Transverse colon (tissue), 4 donors: ENCODE measurements at places on chromosomes 12 and 14. TPM values are rescaled to one million over a fixed set of nuclear protein-coding genes. Genes with fewer than 3 reads are reported as not detected.

- DNase-seq, result no peak
- H3K27me3 ChIP-seq, result no peaks in the 10 kb centered on the region
- H3K4me1 ChIP-seq, result no peaks in the 10 kb centered on the region
- H3K4me3 ChIP-seq, result no peak overlapping the region
- peaks cover 75% of the 10 kb centered on the region for H3K36me3 ChIP-seq
- no peak overlapping the region for H3K27ac ChIP-seq
Observed at GRCh38 chr14:75098212-75098611, 28.6 kb downstream of the NEK9 start.

GRCh38 chr14:49310298-49310697 lies 275.9 kb downstream of the RPS29 start:
- no peak overlapping the region for H3K4me3 ChIP-seq
- H3K27ac ChIP-seq, result no peak overlapping the region

DNA sequence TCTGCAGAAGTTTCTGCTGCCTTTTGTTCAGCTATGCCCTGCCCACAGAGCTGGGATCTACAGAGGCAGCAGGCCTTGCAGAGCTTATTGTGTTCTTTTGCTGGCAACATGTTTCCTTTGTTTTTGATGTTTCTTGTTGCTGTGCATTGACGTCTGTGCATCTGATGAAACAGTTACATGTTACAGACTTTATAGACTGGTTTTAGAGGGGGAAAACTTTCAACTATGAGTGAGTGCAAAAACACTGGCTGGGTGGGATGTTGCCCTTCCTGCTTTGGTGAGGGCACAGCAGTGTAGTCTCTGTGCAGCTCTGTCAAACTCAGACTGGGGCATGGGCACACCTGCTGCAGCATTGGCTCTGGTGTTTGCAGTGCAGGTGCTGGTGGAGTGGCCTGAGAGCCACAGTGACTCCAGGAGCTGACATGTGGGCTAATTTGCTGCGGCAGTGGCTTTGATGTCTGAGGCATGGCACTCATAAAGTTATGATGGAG lies 26.9 kb downstream of the CLEC6A start:
- no peak for DNase-seq
- H3K4me1 ChIP-seq, result no peaks in the 10 kb centered on the region
- H3K27me3 ChIP-seq, result no peaks in the 10 kb centered on the region
- no peaks in the 10 kb centered on the region for H3K36me3 ChIP-seq

OTOGL gene
- 0.60 TPM for total RNA-seq

MSI1 gene
- total RNA-seq, result 7.5 TPM

KRT6C gene
- total RNA-seq, result 23.9 TPM

PAH gene
- total RNA-seq, result not detected

DNA sequence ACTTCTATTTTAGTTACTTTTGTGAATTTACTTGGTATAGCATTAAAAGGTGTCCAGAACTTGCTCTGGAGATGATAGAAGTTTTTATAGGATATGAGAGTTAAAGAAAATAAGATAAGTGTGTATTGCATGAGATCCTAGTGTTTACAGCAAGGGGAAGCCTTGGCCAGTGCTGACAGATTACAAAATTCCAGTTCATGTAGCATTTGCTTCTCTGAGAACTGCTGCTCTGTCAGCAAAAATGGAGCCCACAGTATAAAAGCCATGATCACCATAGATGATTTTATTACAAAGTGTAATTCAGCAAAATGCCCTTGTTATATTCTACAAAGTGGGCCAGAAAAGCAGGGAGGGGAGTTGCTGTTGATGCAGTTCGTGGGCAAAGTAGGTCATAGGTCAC lies 40.0 kb upstream of the ATF1 start:
- no peak overlapping the region for H3K4me3 ChIP-seq
- no peak overlapping the region for H3K27ac ChIP-seq
- no peaks in the 10 kb centered on the region for H3K4me1 ChIP-seq
- no peak for DNase-seq

DNA sequence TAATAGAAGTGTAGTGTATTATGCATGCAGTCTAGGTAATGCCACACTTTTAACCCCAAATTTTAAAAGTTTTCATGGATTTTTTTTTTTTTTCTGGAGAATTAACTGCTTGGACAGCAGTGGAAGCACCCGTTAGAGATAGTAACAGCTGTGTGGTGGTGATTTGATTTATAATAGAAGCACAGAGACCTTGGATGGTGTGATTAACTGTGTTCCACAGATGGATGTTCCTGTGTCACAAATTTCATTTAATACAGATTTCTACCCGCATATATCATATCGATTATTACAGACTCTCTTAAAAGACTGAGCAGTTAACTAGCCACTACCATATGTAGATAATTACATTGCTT lies 47.0 kb downstream of the IFT81 start:
- no peaks in the 10 kb centered on the region for H3K4me1 ChIP-seq
- no peaks in the 10 kb centered on the region for H3K36me3 ChIP-seq
- no peak overlapping the region for H3K4me3 ChIP-seq

KRT85 gene
- not detected for total RNA-seq

DNA sequence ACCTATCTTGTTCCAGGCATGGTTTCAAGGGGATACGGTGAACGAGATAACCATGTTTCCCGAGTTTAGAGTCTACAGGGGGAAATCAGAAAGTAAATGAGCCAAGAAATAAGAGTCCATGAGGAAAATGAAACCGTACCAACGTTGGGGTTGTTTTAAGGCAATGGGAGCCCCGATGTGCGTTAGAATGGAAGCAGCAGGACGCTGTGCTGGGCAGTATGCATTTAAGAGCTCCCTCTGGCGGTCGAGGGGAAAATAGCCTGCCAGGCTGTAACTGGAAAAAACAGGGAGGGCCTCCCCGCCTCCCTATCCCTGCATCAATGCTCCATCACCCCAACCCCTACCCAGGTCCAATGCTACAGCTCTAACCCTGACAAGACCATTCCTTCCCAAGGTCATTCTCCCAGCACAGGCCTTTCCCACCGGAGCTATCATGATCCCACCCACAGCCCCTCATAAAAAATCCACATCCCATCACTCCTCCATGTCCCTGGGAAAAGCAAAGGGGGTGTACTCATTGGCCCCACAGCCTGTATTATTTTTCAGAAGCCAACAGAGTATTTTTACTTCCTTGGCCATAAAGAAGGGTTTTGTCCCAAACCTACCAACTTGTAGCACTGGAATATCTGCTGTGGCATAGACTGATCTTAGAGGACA lies 226.3 kb upstream of the NOS1 start:
- H3K27me3 ChIP-seq, result peaks cover 3% of the 10 kb centered on the region
- H3K4me3 ChIP-seq, result no peak overlapping the region
- H3K36me3 ChIP-seq, result no peaks in the 10 kb centered on the region
- DNase-seq, result peak; percentile 48
- H3K4me1 ChIP-seq, result no peaks in the 10 kb centered on the region
- no peak overlapping the region for H3K27ac ChIP-seq

PSMB5 gene
- total RNA-seq, result 16.7 TPM

CCND2 gene
- 54.6 TPM for total RNA-seq

GUCY2C gene
- total RNA-seq, result 20.5 TPM

ACSM4 gene
- not detected for total RNA-seq

DNA sequence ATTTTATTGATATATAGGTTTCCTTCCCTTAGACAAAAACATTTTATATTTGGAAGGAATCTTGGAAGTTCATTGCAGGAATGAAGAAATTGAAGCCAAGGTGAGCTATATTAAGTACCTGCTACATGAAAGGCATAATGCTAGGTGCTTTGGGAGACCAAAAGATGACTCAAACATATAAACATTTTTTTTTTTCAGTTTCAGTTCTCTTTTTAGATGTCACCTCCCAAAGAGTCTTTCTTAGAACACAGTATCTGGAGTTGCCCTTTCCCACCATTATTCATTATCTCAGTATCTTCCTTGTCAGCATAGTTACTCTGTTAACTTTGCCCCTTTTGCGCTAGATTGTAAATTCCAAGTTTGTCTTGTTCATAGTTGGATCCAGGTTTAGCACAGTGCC lies 1.1 kb downstream of the LIN52 start:
- no peaks in the 10 kb centered on the region for H3K27me3 ChIP-seq
- no peak for DNase-seq
- H3K36me3 ChIP-seq, result no peaks in the 10 kb centered on the region
- peaks cover 4% of the 10 kb centered on the region for H3K4me1 ChIP-seq
- peak overlapping the region; percentile 98 for H3K4me3 ChIP-seq

GRCh38 chr14:34754687-34755086 lies 40.3 kb upstream of the CFL2 start:
- no peaks in the 10 kb centered on the region for H3K4me1 ChIP-seq
- no peaks in the 10 kb centered on the region for H3K36me3 ChIP-seq
- H3K27me3 ChIP-seq, result no peaks in the 10 kb centered on the region
- no peak for DNase-seq
- H3K27ac ChIP-seq, result no peak overlapping the region

GRCh38 chr14:102941419-102942011 lies 19.1 kb downstream of the AMN start:
- H3K4me1 ChIP-seq, result peaks cover 12% of the 10 kb centered on the region
- no peaks in the 10 kb centered on the region for H3K36me3 ChIP-seq
- H3K27ac ChIP-seq, result no peak overlapping the region
- no peaks in the 10 kb centered on the region for H3K27me3 ChIP-seq
- no peak for DNase-seq
- H3K4me3 ChIP-seq, result no peak overlapping the region

TESPA1 gene
- total RNA-seq, result 1.6 TPM

KDM2B gene
- total RNA-seq, result 17.8 TPM
